ENCODE measurements at places on chromosomes 3 and 15. TPM values are rescaled to one million over a fixed set of nuclear protein-coding genes. Genes with fewer than 3 reads are reported as not detected.

The CD96 gene
- 64.2 TPM for total RNA-seq

The CRYBG3 gene
- 7.2 TPM for total RNA-seq

The WDR49 gene
- total RNA-seq: not detected

GRCh38 chr3:168058481-168058880 is 37.2 kb downstream of the GOLIM4 start:
- DNase-seq: no peak

DNA sequence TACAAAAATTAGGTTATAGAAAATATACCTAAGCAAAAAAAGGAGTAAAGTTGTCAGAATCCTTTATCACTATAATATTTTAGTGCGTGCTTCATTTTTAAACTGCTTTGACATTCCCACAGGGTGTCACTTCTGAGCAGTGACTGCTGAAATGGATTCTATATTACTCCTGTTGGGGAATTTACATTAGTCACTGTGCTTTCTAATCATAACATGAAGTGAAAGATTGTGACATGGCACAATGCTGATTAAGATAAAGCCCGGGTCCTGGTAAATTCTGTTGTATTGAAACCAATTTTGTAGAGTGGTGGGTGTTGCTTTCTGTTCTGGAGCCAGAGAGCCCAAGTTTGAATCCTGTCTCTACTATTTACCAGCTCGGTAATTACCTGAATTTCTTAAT is 36.4 kb upstream of the EHHADH start:
- no peak for DNase-seq

The ARL6 gene
- total RNA-seq: 3.2 TPM

DNA sequence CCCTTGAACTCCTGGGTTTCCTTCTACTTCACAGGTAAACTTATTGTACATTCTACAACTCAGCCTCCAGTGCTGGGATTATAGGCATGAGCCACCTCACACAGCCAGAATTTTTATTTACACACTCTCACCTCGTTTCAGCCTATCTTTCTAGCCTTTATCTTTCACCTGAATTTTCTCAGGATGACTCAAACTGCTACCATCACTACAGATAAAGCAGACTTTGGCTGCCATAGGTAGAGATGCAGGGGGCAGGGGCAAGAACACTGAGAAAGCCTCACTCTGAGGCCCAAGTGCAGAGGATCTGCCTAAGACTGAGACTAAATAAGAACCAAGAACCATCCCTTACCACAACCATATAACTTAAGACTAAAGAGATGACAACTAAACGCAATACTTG is 59.0 kb downstream of the ETFA start:
- DNase-seq: no peak

The GPR62 gene
- total RNA-seq: not detected

GRCh38 chr15:40340740-40341400 is at the start of gene CCDC9B:
Gene CCDC9B (minus strand): TSS chr15:40340939. CDS start chr15:40340819, 120 bp downstream.
- DNase-seq: no peak

- no peak for DNase-seq
Observed at GRCh38 chr15:43093026-43093425, 12.8 kb downstream of the UBR1 start.

- DNase-seq: no peak
Observed at GRCh38 chr3:64993781-64994180, 306.0 kb upstream of the ADAMTS9 start.

The CLDN18 gene
- total RNA-seq: not detected

The ALDH1L1 gene
- not detected for total RNA-seq

DNA sequence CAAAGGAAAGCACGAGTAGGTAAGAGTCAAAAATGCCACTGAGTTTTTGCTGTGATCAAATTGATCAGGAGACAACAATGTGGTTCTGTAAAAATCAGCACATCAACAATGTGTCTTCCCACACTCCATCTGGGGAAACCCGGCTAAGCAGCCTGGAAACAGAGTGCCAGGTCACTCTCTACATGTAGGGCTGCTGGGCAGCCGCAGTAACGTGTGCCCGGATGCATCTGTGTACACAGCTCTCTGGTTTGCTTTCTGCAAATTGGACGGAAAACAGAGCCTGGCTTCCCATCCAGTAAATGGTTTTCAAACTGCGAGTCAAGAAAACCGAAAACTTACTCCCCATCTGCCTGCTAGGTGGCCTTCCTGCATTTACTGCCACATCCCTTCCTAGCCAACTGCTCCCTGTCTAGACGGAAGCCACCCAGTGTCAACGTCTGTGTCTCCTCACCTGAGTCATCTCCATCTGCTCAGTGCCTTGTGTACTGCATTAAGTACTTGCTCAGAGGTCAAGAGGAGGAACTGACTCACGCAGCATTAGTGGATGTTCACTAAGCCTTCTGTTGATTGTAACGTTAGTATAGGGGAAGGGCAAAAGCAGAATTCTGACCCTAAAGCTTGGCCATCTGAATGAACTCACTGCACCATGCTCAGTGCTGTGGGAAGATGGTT is 124.1 kb downstream of the TJP1 start:
- DNase-seq: no peak

The TLR9 gene
- total RNA-seq: 0.32 TPM

The CILP gene
- 0.05 TPM for total RNA-seq

DNA sequence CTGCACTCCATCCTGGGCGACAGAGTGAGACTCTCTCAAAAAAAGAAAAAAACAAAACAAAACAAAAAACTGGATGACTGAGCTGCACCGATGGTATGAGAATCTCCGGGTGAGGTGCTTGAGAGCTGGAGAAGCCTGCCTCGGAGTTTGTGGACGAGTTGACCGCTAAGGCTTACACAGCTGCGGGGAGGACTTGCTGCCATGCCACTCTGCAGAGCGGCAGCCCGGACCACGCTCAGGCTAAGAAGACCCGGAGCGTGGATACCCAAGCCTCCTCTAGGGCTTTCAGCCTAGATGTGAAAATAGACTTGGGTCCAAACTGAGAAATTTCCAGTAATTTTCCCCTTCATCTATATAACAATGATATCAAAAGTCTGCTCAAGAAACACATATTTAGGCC is 16.0 kb downstream of the NRROS start:
- DNase-seq: no peak

The PYDC2 gene
- total RNA-seq: not detected

DNA sequence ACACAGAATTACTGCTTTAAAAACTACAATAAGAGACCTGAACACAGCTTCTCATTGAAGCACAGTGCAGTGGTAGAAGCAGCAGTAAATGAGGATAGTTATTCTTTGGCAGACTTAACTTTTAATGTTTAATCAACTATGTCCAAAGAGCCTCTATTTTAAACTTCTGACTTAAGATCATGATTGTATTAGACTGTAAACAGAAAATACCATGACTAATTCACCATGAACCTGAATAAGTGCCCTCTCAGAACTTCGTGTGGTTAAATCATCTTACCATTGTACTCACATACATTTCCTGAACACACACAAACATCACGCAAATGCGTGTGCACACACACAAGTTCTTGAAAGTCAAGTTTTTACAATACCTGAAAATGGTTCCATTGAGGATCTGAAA is 13.9 kb downstream of the CEP152 start:
- no peak for DNase-seq

The ANKUB1 gene
- not detected for total RNA-seq

The CNTN4 gene
- not detected for total RNA-seq

DNA sequence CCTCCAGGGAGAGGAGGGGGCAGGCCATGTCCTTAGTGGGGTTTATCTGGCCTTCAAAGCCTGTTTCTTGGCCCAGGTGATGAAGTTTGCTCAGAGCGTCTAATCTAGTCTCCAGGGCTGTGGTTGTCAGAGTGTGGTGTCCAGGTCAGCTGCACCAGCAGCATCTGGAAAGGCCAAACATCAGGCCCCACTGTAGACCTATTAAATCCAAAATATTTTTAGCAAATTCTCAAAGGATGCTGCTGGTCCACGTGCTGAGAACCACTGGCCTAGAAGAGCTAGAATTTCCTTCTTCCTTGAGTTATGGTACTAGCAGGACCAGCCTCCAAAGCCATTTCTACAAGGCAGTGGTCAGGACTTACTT is 28.9 kb downstream of the SLC28A1 start:
- DNase-seq: no peak

DNA sequence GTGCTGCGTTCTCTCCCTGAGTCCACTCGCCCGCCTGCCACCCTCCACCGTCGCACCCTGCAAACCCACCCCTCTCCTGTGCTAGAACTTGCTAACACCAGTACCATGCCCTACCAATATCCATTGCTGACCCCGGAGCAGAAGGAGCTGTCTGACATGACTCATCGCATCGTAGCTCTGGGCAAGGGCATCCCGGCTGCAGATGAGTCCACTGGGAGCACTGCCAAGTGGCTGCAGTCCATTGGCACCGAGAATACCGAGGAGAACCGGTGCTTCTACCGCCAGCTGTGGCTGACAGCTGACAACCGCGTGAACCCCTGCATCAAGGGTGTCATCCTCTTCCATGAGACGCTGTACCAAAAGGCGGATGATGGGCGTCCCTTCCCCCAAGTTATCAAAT is 4.9 kb upstream of the ALAS1 start:
- DNase-seq: no peak

GRCh38 chr15:101464256-101464998 is 25.1 kb downstream of the PCSK6 start:
- DNase-seq: no peak

- no peak for DNase-seq
Observed at GRCh38 chr3:130601442-130601971, 84.5 kb downstream of the COL6A6 start.

- DNase-seq: no peak
Observed at GRCh38 chr3:131972550-131972949, 62.3 kb downstream of the CPNE4 start.

The MAP1A gene
- total RNA-seq: 1.9 TPM

Data from activated T-helper 2 cell treated with anti-CD3 and anti-CD28 coated beads, Interferon-gamma antibody, Interleukin-2, Interleukin-4, amounts not matched to agents 10 μg/mL and 5 μg/mL and 100 μg/mL, durations not matched to agents 14 hours and 24 hours and 36 hours (primary cell).